ENCODE measurements at places on chromosomes 4 and X.

GRCh38 chr4:73922766-73923630 lies 53.8 kb downstream of the CXCL1 start:
- H3K4me1 ChIP-seq, result no peaks in the 10 kb centered on the region
- no peak overlapping the region for H3K27ac ChIP-seq
- no peak overlapping the region for H3K4me3 ChIP-seq
- H3K36me3 ChIP-seq, result peaks cover 2% of the 10 kb centered on the region
- H3K27me3 ChIP-seq, result no peaks in the 10 kb centered on the region

DNA sequence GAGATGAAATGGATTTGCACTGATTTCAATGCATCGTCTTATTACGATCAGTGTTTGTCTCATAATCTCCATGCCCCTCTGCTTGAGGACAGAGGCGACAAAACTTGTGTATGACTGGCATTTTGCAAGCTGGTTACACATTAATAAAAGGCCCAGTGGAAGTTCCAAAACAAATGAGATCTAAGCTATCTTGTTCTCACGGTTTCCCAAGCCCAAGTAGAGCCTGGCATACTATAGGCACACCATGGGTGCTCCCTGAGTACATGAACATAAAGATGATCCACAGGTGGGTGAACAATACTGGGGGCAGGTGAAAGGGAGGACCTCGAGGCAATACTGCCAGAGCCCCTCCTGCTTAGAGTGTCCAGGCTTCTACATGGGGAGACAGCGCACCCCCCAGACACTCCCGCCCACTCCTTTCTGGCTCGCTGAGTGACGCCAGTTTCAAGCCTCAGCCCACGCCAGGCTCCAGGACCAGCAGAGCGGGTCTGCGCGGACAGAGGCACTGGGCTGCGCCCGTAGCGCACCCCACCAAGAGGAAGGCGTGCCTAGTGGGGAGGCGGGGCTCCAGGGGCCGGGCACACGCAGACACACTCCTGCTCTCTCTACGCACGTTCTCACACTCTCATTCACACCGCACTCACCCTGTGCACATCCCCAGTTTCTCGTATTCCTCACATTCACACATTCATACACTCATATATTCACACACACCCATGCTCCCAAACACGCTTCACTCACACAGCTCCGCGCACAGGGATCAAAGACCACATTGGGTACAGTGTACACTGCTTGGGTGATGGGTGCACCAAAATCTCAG lies 8.9 kb upstream of the GSX2 start:
- peaks cover 11% of the 10 kb centered on the region for H3K4me1 ChIP-seq
- peaks cover 4% of the 10 kb centered on the region for H3K36me3 ChIP-seq
- peak overlapping the region; percentile 75 for H3K4me3 ChIP-seq
- H3K27ac ChIP-seq, result peak overlapping the region; percentile 26
- H3K27me3 ChIP-seq, result peaks cover 50% of the 10 kb centered on the region
- DNase-seq, result no peak

DNA sequence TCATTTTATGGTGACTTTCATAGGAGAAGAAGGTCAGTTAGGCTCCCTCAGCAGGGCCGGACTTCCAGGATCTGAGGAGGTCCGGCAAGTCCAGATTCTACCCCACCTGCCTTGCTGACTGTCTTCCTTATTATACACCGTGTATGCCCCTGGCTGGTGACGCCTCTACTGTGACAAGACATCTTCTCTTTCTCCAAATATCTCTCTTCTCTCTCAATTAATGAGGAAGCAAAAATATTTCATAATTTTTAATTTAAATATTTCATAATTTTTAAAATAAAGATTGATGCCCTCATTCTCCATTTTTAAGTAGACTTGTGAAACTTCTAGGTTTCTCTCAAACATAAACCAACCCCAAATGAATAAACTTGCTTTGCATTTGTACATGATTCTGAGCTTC lies 202.5 kb downstream of the NSUN7 start:
- no peaks in the 10 kb centered on the region for H3K36me3 ChIP-seq
- no peaks in the 10 kb centered on the region for H3K27me3 ChIP-seq
- no peak overlapping the region for H3K4me3 ChIP-seq
- no peak overlapping the region for H3K27ac ChIP-seq

GRCh38 chr4:138428611-138429010 lies 186.5 kb upstream of the SLC7A11 start:
- no peaks in the 10 kb centered on the region for H3K4me1 ChIP-seq
- no peak overlapping the region for H3K4me3 ChIP-seq
- no peaks in the 10 kb centered on the region for H3K27me3 ChIP-seq
- no peak overlapping the region for H3K27ac ChIP-seq

- no peak for DNase-seq
- H3K4me3 ChIP-seq, result no peak overlapping the region
- H3K27ac ChIP-seq, result no peak overlapping the region
- no peaks in the 10 kb centered on the region for H3K27me3 ChIP-seq
- H3K4me1 ChIP-seq, result no peaks in the 10 kb centered on the region
Measured at GRCh38 chr4:70059149-70059548, 8.9 kb downstream of the HTN1 start.

DNA sequence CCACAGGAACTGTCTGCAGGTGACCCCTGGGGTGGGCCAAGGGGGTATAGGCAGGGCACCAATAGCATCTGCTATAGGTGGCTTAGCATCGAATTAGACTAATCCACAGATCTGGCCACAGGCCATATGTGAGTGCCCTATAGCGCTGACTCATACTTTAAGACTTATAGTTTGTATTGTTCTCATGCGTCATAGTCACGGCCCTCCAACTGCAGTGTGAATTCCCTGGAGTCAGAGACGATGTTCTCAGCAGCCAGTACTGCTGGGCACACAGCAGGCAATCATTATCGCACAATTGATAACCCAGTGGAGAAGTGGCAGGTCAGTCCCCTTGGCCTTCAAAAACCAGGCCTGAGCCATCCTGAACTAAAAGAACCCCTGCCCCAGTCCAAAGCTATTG lies 58.1 kb downstream of the ADGRG2 start:
- H3K27me3 ChIP-seq, result peaks cover 10% of the 10 kb centered on the region
- no peak for DNase-seq
- no peak overlapping the region for H3K27ac ChIP-seq
- no peaks in the 10 kb centered on the region for H3K36me3 ChIP-seq
- H3K4me3 ChIP-seq, result no peak overlapping the region

- peaks cover 16% of the 10 kb centered on the region for H3K36me3 ChIP-seq
- DNase-seq, result no peak
Measured at GRCh38 chr4:1866189-1866661, 5.0 kb upstream of the NSD2 start.

GRCh38 chrX:30577362-30577991 lies at the start of gene TASL:
Gene TASL, minus strand, starts transcription at chrX:30577766. Its CDS starts 17,411 bp downstream, at chrX:30560355.
- no peaks in the 10 kb centered on the region for H3K27me3 ChIP-seq
- no peak for DNase-seq
- H3K4me1 ChIP-seq, result no peaks in the 10 kb centered on the region
- H3K36me3 ChIP-seq, result no peaks in the 10 kb centered on the region

DNA sequence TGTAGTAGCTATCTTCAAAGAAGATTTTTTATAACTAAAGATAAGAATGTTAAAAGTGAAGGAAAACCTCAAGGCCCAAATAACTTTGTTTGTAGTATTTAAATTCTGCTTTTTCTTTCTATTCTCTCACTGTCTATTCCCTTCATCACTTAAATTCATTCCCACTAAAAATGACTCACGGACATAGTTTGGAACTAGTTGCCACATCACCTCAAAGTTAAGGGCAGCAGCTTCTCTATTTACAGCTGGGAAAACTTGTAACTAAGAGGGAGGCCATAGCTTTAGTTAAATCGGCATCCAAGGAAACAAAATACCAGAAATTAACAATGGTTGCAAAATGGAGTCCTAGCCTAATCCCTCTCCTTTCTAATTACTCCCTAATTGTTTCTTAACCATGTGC lies 325.4 kb upstream of the MAGEB2 start:
- no peak overlapping the region for H3K4me3 ChIP-seq
- no peak overlapping the region for H3K27ac ChIP-seq
- no peaks in the 10 kb centered on the region for H3K4me1 ChIP-seq
- H3K27me3 ChIP-seq, result no peaks in the 10 kb centered on the region
- no peak for DNase-seq

GRCh38 chr4:172147687-172148086 lies 334.5 kb downstream of the GALNTL6 start:
- H3K27ac ChIP-seq, result no peak overlapping the region
- H3K4me3 ChIP-seq, result no peak overlapping the region
- H3K27me3 ChIP-seq, result no peaks in the 10 kb centered on the region

DNA sequence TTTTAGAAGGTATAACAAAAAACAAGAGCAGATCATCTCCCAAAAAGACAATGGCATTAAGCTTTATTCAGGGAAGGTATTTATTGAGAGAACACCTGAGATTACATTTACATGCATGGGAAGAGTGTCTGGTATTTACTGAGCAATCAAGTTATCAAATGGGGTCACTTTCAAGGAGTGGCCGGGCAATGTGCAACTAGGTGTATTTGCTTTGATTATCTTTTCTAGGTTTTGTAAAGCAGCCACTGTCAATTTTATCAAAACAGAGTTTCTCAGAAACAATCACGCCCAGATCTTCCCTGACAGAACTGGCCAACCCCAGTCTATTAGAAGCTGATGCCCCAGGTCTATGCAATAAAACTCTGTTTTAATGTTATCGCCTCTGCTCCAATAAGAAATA lies 169.5 kb downstream of the GLRA2 start:
- H3K36me3 ChIP-seq, result no peaks in the 10 kb centered on the region
- no peak overlapping the region for H3K4me3 ChIP-seq
- no peak for DNase-seq

GRCh38 chrX:140765043-140765784 lies 55.7 kb downstream of the LINC00632 start:
- no peak for DNase-seq
- peaks cover 9% of the 10 kb centered on the region for H3K27me3 ChIP-seq
- H3K4me1 ChIP-seq, result no peaks in the 10 kb centered on the region
- H3K4me3 ChIP-seq, result no peak overlapping the region
- no peak overlapping the region for H3K27ac ChIP-seq

- peaks cover 5% of the 10 kb centered on the region for H3K4me1 ChIP-seq
- no peak for DNase-seq
- no peak overlapping the region for H3K27ac ChIP-seq
- H3K36me3 ChIP-seq, result no peaks in the 10 kb centered on the region
Measured at GRCh38 chr4:163330916-163331628, 1.3 kb downstream of the NPY1R start.

Data from central memory CD8-positive, alpha-beta T cell (primary cell).